ENCODE measurements at places on chromosomes 5 and 9.

DNA sequence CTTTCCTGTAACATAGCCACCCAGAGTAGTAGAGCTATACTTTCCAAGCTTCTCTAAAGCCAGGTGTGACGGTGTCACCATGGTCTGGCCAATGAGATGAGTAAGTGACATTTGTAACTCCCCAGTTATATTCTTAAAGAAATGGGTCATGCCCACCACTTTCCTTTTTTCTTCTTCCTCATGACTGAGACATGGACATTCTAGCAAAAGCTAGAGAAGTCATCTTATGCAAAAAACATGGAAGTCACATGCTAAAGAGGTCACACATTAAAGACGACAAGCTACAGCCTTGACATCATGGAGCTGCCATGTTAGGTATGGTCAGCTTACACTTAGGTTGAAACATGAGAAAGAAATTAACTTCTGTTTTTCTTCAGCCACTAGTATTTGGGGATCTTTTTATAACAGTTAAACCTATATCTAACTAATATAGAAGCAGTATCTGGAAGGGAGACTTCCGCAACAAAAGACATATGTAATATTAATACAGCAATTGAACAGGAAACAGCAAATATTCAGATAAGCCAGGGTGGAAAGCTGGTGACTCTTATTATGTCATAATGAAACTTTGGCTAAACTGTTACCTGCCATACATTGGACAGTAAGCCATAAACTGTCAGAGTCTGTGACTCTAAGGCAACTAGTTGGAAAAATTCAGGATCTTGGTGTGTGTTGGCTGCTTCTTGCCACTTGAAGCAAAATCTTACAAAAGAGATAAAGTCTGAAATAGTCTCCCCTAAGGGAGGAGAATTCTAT, 54.7 kb upstream of the SNX2 start:
- no peak for DNase-seq

- no peak for DNase-seq
These were observed 29.3 kb downstream of the RASGEF1C start for GRCh38 chr5:180179442-180180420.

DNA sequence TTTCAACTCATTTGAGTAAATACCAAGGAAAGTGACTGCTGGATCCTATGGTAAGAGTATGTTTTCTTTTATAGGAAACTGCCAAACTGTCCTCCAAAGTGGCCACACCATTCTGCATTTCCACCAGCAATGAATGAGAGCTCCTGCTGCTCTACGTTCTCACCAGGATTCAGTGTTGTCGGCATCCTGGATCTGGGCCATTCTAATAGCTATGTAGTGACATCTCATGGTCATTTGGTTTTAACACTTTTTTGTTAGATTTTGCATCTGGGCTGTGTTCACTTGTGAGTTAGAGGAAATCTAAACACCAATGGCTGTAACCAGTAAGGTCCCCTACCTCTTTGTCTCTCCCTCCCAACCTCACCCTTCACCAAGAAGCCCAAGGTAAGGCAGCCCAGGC, 115.9 kb downstream of the ATPSCKMT start:
- DNase-seq = no peak

GRCh38 chr5:158811921-158812320, 287.8 kb downstream of the EBF1 start:
- DNase-seq = no peak

Measured in stimulated activated CD8-positive, alpha-beta memory T cell treated with anti-CD3 and anti-CD28 coated beads, Interleukin-7, amount 100 ng/mL, for 48 hours (primary cell).